Activated CD4-positive, alpha-beta T cell treated with anti-CD3 and anti-CD28 coated beads, Interleukin-10, Interleukin-2, amounts not matched to agents 100 ng/mL and 50 ng/mL, durations not matched to agents 16 hours and 8 hours (primary cell): ENCODE measurements at places on chromosomes 1 and 21.

DNA sequence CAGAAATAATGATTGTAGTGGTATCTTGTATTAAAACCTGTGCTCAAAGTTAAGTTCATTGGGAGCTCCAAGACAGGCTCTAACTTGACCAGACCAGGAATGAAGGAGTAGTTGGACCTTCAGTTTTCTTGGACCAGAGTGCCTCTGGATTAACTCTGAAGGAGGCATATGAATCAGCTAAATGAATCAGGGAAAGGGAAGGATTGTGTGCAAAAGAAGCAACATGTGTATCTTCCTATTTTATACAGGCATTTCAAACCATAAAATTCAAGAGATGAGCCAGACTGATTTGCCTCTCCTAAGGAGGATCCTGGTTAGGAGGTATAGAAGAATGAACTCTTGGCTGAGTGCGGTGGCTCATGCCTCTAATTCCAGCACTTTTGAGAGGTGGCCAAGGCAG lies 71.4 kb downstream of the CC2D1B start:
- DNase-seq = no peak

DNA sequence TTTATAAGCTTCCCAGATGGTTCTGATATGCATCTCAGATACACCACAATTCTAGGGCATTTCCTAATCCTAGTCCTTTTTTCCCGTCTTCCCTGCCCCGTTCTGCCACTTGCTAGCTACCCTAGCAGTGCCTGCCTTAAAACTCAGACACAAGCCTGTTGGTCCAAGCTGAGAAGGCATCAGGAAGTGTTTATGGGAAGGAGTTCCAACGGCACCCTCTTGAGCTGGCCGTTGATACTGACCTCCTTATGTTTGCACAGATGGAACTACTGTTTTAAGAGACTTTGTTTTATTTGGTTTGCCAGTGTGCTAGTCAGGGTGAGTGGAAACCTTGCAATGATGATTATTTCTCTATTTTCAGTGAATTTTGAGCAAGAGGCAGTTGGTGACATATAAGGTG lies 67.2 kb downstream of the UCK2 start:
- no peak for DNase-seq

GRCh38 chr21:41578716-41579115 lies 70.8 kb upstream of the TMPRSS2 start:
- no peak for DNase-seq

GRCh38 chr1:207283421-207283820 lies 38.1 kb upstream of the CD55 start:
- DNase-seq = no peak

DNA sequence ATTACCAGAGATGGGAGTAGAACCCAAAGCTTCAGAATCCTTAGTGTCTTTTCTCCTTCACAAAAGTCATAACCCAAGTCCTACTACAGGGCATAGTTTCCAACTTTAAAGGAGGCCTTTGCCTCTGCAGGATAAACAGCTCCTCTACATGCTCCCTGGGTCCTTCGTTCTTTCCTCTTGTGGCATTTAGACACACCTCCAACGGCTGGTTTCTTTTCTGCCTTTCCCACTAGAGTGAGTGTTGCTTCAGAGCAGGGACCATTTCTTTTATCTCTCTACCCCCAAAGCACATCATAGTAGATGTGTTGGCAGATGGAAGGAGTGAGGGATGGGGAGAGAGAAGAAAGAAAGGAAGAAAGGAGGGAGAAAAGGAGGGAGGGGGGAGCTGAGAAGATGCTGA lies 144.7 kb upstream of the SPATA6 start:
- DNase-seq = no peak
